Calu3 (cell line): ENCODE measurements at places on chromosomes 7 and 10.

GRCh38 chr7:143042159-143042789 is 9.9 kb upstream of the OR6V1 start:
- DNase-seq = no peak

DNA sequence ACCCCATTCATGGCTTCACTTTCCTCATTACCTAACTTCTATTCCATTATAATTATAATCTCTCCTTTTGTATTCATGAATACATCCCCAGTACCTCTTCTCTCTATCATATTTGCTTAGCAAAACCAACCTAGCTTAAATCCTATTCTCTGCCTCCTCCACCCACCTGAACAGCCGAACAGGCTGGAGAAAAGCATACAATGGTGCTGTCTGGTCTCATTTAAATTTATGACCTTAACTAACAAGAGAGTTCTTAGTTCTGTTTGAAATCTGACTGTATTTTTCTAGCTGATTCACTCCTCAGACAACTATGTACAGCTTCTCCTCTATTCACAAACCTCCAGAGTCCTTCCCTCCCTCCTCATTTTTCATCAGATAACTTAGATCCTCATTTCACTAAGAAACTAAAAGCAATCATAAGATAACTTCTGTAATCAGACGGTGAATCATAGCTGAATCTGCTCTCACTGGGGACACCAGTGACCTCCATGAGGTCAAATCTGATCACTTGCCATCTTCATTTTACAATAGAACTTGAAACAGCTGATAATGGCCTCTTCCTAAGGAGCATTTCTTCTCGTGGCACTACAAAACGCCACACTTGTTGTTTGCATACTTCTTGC is 233.9 kb upstream of the AOAH start:
- DNase-seq = no peak

- DNase-seq = no peak
These were observed 12.6 kb downstream of the IL15RA start for GRCh38 chr10:5964736-5965135.

- no peak for DNase-seq
These were observed 447.6 kb downstream of the TFEC start for GRCh38 chr7:115582956-115583355.

DNA sequence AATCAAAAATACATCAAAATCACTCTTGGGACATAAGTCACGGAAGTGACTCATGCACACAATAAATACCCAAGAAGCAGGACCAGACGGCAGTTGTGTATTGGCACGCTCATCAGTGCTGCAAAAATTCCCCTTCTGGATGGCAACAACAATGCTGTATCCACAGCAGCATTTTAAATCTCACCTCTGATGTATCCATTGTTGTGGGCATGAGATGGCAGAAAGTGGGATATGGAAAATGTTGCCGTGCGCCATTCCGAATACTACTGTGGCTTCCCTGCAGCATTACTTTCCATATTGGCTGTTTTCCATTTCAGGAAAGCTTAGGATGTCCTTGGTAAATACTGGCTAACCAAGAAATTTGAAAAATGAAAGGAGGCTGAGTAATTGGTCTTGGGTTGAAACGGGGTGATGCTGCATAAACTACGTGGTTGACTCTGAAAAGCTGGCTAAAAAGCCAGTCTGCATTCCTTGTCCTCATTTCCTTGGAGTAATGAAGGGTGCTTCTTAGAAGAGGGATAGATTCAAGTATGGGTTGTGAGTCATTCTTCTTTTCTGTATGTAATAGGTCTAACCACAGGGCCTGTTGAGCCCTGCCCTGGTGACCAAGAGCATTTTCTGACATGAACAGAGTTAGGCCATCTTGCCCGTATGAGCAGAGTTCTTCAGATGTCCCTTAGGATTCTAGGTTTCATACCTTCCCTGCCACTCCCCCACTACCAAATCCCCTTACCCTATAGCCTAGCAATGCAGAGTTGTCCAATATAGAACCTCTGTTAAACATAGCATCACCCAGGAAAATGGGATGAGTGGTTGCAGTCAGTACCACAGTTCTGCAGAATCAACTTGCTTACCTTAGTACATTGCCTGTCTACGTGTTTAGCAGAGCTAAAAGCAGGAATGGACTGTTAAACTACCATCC is 36.3 kb upstream of the TOMM7 start:
- no peak for DNase-seq

- DNase-seq = no peak
These were observed 441.8 kb upstream of the AKR1E2 start for GRCh38 chr10:4384245-4384644.

- DNase-seq = no peak
These were observed 131.9 kb downstream of the AKR1D1 start for GRCh38 chr7:138208142-138208570.

DNA sequence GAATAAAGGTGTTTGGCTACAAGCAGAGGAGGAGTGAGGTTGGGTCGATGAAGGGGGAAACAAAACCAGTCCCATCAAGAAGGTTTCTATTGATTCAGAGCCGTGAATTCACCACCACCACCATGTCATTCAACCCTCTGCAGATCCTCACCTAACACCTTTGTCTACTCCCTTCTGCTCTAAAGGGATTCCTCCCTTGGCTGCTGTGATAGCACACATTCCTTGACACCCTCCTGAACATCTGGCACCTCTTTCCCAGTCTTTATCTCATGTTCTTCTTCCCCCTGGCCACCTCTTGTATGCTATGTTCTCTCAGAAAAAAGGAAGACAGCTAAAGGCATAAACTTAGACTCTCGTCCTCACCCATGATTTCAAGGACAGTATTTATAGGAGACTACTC is 318.0 kb downstream of the GPAM start:
- DNase-seq = no peak

- no peak for DNase-seq
These were observed 316.6 kb upstream of the ZNF32 start for GRCh38 chr10:43965033-43965917.

- DNase-seq = no peak
These were observed 7.1 kb upstream of the COL17A1 start for GRCh38 chr10:104092749-104093148.

- DNase-seq = no peak
These were observed 3.5 kb upstream of the C7orf33 start for GRCh38 chr7:148587076-148587475.

- DNase-seq = peak; percentile 55
These were observed 1.8 kb downstream of the HNRNPF start for GRCh38 chr10:43407148-43407575.

- DNase-seq = no peak
These were observed 47.0 kb downstream of the SPAM1 start for GRCh38 chr7:123972045-123972444.

DNA sequence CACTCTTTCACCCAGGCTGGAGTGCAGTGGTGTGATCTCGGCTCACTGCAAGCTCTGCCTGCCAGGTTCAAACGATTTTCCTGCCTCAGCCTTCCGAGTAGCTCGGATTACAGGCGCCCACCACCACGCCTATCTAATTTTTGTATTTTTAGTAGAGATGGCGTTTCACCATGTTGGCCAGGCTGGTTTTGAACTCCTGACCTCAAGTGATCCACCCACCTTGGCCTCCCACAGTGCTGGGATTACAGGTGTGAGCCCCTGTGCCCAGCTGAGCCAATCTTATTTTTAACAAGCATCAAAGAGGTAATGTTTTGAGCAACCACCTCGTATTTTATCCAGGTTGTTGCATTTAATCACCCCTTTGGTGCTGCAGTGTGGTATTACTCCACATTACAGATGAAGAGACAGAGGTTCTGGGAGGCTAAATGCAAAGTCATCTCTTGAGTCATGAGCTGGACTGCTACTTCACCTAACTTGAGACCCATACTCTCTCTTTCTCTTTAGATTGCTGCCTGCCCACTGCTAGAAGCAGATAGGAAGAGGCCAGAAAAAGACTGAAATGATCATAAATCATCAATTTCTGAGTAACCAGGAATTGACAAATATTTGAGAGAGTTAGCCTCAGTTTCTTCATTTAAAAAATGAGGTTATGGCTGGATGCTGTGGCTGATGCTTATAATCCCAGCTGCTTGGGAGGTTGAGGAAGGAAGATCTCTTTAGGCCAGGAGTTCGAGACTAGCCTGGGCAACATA is 116.2 kb downstream of the CAMK1D start:
- no peak for DNase-seq

GRCh38 chr10:113646336-113647201 is 17.3 kb downstream of the NRAP start:
- no peak for DNase-seq

GRCh38 chr7:46385662-46386309 is 464.7 kb upstream of the IGFBP3 start:
- no peak for DNase-seq

DNA sequence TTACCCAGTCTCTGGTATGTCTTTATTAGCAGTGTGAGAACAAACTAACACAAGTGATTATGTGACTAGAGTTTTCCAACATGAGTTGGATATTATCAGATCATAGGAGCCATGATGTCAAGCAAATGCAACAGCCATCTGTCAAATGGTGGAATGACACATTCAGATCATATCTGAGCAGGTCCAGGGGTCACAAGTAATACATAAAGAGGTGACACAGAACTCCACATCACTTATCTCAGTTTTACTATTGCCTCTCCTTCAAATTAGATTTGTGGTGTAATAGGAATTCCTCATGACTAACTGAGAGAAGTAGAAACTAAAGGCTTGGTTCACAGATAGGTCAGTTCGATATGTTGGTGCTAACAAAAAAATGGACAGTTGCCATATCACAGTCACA is 12.2 kb upstream of the SAMD9L start:
- DNase-seq = no peak

GRCh38 chr10:107548301-107548700 is 383.8 kb upstream of the SORCS1 start:
- no peak for DNase-seq

DNA sequence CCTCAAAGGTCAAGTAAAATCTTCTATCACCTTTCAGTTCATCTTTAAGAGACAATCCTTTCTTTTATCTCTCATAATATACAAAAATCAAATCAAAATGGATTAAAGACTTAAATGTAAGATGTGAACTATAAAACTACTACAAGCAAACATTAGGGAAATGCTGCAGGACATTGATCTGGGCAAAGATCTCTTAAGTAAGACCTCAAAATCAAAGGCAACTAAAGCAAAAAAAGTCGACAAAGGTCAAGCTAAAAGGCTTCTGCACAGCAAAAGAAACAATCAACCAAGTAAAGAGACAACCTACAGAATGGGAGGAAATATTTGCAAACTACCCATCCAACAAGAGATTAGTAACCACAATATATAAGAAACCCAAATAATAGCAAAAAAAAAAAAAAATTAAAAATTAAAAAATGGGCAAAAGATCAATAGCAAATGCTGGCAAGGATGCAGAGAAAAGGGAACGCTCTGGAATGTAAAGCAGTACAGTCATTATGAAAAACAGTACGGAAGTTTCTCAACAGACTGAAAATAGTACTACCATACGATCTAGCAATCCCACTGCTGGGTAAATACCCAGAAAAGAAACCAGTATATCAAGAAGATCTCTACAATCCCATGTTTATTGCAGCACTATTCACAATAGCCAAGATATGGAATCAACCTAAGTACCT is 41.7 kb downstream of the TNPO3 start:
- no peak for DNase-seq
